A549 treated with dexamethasone at 1 μM for 4 hours (cell line): ENCODE measurements at places on chromosomes 1 and 21. TPM values are rescaled to one million over a fixed set of nuclear protein-coding genes. Genes with fewer than 3 reads are reported as not detected.

MAEL gene
- total RNA-seq: not detected in 5 replicates

GNAT2 gene
- 0.08 to 0.38 TPM (median 0.15 TPM) in 5 replicates for total RNA-seq

LRRIQ3 gene
- 0.47 to 0.78 TPM (median 0.58 TPM) in 5 replicates for total RNA-seq

CD1B gene
- not detected in 5 replicates for total RNA-seq

ZNF695 gene
- 2.0 to 2.7 TPM (median 2.5 TPM) in 5 replicates for total RNA-seq

SPRR1A gene
- not detected in 5 replicates for total RNA-seq

IL22RA1 gene
- total RNA-seq: 6.5 to 10.0 TPM (median 9.5 TPM) in 5 replicates

PFKL gene
- total RNA-seq: 34.4 to 59.5 TPM (median 51.7 TPM) in 5 replicates

KRTAP19-3 gene
- not detected in 5 replicates for total RNA-seq

TEX38 gene
- total RNA-seq: not detected in 5 replicates

PATJ gene
- total RNA-seq: 2.9 to 4.7 TPM (median 4.0 TPM) in 5 replicates

JTB gene
- total RNA-seq: 106 to 145 TPM (median 124 TPM) in 5 replicates

SEMA6C gene
- total RNA-seq: 1.5 to 2.3 TPM (median 1.5 TPM) in 5 replicates

GRIK3 gene
- 0.01 to 0.07 TPM (median 0.01 TPM) in 3 of 5 replicates, not detected in the others for total RNA-seq

CADM3 gene
- total RNA-seq: 0.12 to 0.26 TPM (median 0.21 TPM) in 5 replicates

RAB13 gene
- 134 to 167 TPM (median 137 TPM) in 5 replicates for total RNA-seq

KIF17 gene
- 1.8 to 2.7 TPM (median 2.4 TPM) in 5 replicates for total RNA-seq

KCNJ9 gene
- not detected in 5 replicates for total RNA-seq

ENAH gene
- 79.8 to 114 TPM (median 103 TPM) in 5 replicates for total RNA-seq

ZFP69B gene
- 1.4 to 2.2 TPM (median 2.1 TPM) in 5 replicates for total RNA-seq

C1orf185 gene
- not detected in 5 replicates for total RNA-seq

ANKRD65 gene
- 0.05 TPM in 1 of 5 replicates, not detected in the others for total RNA-seq

SYT6 gene
- total RNA-seq: 0.25 to 0.56 TPM (median 0.44 TPM) in 5 replicates

KCNE1 gene
- total RNA-seq: 0.04 to 0.12 TPM (median 0.07 TPM) in 3 of 5 replicates, not detected in the others

LCE1F gene
- total RNA-seq: not detected in 5 replicates

VPS13D gene
- total RNA-seq: 6.0 to 8.6 TPM (median 7.4 TPM) in 5 replicates

KCNT2 gene
- 0.02 to 0.07 TPM (median 0.04 TPM) in 5 replicates for total RNA-seq

LMX1A gene
- total RNA-seq: 0.05 TPM in 1 of 5 replicates, not detected in the others

AADACL3 gene
- not detected in 5 replicates for total RNA-seq

JAM2 gene
- total RNA-seq: 0.03 to 0.08 TPM (median 0.06 TPM) in 3 of 5 replicates, not detected in the others

MYOM3 gene
- 6.0 to 9.1 TPM (median 7.1 TPM) in 5 replicates for total RNA-seq

THEM5 gene
- total RNA-seq: not detected in 5 replicates

PLK3 gene
- total RNA-seq: 10.7 to 15.3 TPM (median 15.2 TPM) in 5 replicates

APH1A gene
- 120 to 133 TPM (median 130 TPM) in 5 replicates for total RNA-seq

SH2D2A gene
- 2.5 to 4.6 TPM (median 3.3 TPM) in 5 replicates for total RNA-seq

AQP10 gene
- not detected in 5 replicates for total RNA-seq

UTS2 gene
- not detected in 5 replicates for total RNA-seq

TNFAIP8L2 gene
- not detected in 5 replicates for total RNA-seq

UBE2U gene
- total RNA-seq: not detected in 5 replicates

PDC gene
- not detected in 5 replicates for total RNA-seq

TTC39A gene
- total RNA-seq: 1.6 to 1.9 TPM (median 1.8 TPM) in 5 replicates

CHD5 gene
- 1.5 to 2.9 TPM (median 2.6 TPM) in 5 replicates for total RNA-seq

SLAMF8 gene
- total RNA-seq: 0.05 to 0.31 TPM (median 0.15 TPM) in 5 replicates

CCDC27 gene
- not detected in 5 replicates for total RNA-seq

EXTL1 gene
- 0.05 TPM in 1 of 5 replicates, not detected in the others for total RNA-seq

CELA2B gene
- total RNA-seq: 0.13 TPM in 1 of 5 replicates, not detected in the others

CD1D gene
- total RNA-seq: 0.03 to 0.06 TPM (median 0.05 TPM) in 4 of 5 replicates, not detected in the other

STIL gene
- 7.5 to 11.8 TPM (median 10.9 TPM) in 5 replicates for total RNA-seq

KLHDC9 gene
- 1.5 to 2.1 TPM (median 1.6 TPM) in 5 replicates for total RNA-seq

B3GALT2 gene
- total RNA-seq: not detected in 5 replicates

LYPD8 gene
- total RNA-seq: 0.08 to 0.12 TPM (median 0.11 TPM) in 4 of 5 replicates, not detected in the other
